IgD-negative memory B cell (primary cell): ENCODE measurements at places on chromosomes 3 and 15. TPM values are rescaled to one million over a fixed set of nuclear protein-coding genes. Genes with fewer than 3 reads are reported as not detected.

Gene P3H2
- polyA plus RNA-seq: not detected

Gene TICRR
- polyA plus RNA-seq: not detected

Gene C3orf80
- not detected for polyA plus RNA-seq

Gene RYK
- polyA plus RNA-seq: 3.8 TPM

Gene C3orf70
- polyA plus RNA-seq: 0.10 TPM

Gene AGBL1
- not detected for polyA plus RNA-seq

Gene PATL2
- polyA plus RNA-seq: 17.7 TPM

Gene FAM107A
- polyA plus RNA-seq: not detected

Gene SAXO2
- polyA plus RNA-seq: 4.2 TPM

Gene PTH1R
- not detected for polyA plus RNA-seq

Gene RETNLB
- not detected for polyA plus RNA-seq
